ENCODE measurements at places on chromosomes 16 and 17.

- DNase-seq, result no peak
Measured at GRCh38 chr17:64084940-64085649, 44.8 kb downstream of the ERN1 start.

GRCh38 chr17:45696442-45696841 is 87.7 kb upstream of the CRHR1 start:
- no peak for DNase-seq

DNA sequence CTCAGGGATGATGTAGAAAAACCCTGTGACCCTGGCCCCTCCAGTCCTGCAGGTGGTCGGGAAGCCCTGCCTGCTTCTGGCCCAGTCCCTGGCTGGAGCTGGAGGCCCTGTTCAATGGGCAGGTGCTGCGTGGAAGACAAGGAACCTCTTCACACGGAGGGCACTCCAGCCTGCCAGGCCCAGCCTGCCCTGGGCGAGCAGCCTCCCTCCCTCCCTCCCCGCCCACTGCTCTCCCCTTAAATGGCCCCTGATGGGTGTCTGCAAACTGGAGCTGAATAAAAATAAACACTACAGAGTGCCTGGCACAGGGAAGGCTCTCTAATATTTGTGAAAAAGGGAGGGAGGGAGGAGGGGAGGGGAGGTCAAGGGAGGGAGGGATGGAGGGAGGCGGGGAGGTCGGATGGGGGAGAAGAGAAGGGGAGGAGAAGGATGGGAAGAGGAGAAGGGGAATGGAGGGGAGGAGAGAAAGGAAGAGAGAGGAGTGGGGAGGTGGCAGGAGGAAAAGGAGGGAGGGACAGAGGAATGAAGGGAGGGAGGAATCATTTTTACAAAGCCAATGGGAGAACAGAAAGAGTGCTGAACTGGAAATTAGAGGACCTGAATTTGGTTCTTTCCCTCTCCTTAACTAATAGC is 222.8 kb upstream of the TNRC6C start:
- no peak for DNase-seq

DNA sequence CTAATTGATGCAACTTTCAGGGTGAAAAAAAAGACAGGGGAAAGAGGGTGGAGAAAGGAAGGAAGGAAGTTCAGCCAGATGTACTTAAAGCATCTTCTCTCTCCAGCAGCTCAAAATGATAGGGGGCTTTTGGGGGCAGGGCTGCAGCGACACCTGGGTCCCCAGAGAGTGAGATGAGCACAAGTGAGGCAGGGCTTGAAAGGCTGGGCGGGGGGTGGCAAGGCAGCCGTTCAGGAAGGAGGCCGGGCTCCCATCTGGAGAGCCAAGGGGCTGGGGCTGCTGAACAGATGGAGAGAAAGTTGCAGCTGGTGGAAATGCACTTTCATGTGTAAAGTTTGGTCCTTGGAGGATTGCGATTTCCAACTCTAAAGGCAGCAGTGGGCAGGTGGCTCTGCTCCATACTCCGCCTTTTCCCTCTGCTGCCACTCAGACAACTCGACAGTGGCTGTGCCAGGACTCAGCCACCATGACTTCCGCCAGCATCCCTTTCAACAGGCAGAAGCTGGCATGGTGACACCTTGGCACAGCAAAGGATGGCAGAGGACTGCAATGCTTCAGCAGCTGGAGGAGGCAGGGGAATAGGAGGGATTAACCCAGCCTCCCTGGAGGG is 7.7 kb downstream of the SLC35B1 start:
- no peak for DNase-seq

- no peak for DNase-seq
Measured at GRCh38 chr16:15855704-15856003, 1.2 kb downstream of the MYH11 start.

DNA sequence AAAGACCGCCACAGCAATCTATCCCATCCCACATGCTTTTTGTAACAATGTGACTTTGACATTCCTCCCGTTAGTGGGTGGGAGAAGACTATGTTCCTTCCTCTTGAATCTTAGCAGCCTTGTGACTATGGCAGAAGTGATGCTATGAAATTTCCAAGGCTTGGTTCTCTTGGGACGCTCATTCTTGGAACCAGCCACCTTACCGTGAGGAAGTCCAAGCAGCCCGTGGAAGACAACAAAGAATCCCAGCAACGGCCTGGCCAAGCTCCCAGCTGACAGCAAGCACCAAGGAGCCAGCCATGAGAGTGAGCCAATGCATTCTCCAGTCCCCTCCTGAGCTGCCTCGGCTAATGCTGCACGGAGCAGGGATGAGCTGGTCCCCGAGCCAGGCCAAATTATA is 62.3 kb downstream of the VPS53 start:
- no peak for DNase-seq

GRCh38 chr16:10090816-10091215 is 91.4 kb downstream of the GRIN2A start:
- no peak for DNase-seq

DNA sequence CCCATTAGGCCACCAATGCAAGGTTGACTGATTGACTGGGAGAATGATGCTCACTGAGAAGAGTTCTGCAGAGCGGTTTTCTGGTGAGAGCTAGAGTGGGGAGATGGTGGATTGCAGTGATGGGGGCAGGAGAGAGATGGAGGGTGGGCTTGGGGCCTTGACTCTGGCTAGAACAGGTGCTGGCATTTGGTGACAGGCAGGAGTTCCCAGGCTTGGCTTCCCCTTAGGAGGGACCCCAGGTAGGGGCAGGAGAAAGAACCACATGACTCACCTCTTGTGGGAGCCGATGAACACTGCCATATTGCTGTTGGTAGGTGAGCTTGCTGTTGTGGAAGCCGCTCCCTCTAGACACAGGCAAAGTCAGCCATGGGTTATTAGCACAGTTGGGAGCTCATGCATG is 8.0 kb downstream of the CD300LB start:
- DNase-seq, result no peak

- no peak for DNase-seq
Measured at GRCh38 chr17:15462976-15463772, 4.2 kb downstream of the CDRT4 start.

- DNase-seq, result no peak
Measured at GRCh38 chr16:85372627-85373372, 240.3 kb upstream of the GSE1 start.
